ENCODE measurements at places on chromosomes 11 and 22.

GRCh38 chr11:87097582-87097981, 59.8 kb downstream of the TMEM135 start:
- DNase-seq = peak; percentile 44

DNA sequence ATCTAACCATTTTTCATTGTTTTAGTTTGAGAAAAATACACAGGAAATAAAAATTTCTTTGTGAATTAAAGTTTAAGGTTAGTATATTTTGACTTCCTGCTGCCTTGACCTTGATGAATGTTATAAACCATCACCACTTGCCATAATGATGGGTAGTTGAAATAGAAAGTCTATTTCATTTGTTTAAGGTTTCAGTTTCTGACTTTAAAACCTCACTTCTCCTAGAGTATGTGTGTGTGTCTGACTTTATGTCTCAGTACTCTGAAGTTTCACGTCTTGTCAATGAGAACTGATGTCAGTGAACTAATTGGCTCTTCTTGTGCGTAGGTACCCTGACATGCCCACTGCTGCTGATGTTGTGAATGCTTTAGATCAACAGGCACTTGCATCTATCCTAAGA, 188.2 kb downstream of the METTL15 start:
- DNase-seq = no peak

DNA sequence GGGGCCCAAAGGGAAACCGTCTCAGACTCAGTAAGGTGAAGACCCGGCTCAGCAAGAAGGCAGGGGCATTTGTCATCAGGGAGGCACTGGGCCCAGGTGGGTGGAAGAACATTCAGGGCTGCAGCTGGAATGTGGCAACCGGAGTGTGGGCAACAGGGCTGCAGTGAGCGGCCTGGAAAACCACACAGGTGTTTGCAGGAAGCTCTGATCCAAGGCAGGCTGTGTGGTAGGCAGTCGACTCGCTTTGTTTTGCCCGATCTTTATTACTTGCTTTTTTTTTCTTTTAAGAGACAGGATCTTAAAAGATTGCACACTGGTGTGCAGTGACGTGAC, 82.8 kb downstream of the DGCR2 start:
- no peak for DNase-seq

GRCh38 chr11:78338138-78338537, 79.5 kb downstream of the GAB2 start:
- no peak for DNase-seq

DNA sequence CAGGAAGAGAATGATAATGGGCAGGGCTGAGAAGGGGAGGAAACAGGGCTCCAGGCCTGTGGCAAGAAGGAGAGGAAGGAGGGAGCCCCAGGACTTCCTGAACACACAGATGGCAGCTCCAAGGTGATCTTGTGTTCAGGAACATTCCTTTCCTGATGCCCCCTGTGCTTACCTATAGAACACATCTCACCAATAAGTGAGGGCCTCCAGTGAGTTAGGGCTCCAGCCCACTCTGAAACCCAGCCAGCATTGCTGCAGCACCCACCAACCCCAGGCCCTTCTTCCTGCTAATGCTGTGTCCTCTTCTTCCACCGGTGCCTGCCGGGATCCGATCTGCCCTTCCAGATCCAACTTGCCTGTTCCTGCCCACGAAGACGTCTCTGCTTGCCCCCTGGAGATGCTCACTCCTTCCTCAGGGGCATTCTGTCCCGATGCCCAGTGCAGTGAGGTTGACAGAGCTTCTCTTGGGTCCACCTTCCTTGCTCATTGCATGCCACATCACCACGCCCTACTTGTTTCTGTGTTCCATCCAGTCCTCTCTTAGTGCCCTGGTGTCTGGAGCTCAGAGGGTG, 17.4 kb downstream of the ANKK1 start:
- no peak for DNase-seq

GRCh38 chr11:124301548-124301947, 12.2 kb downstream of the OR8D1 start:
- no peak for DNase-seq

DNA sequence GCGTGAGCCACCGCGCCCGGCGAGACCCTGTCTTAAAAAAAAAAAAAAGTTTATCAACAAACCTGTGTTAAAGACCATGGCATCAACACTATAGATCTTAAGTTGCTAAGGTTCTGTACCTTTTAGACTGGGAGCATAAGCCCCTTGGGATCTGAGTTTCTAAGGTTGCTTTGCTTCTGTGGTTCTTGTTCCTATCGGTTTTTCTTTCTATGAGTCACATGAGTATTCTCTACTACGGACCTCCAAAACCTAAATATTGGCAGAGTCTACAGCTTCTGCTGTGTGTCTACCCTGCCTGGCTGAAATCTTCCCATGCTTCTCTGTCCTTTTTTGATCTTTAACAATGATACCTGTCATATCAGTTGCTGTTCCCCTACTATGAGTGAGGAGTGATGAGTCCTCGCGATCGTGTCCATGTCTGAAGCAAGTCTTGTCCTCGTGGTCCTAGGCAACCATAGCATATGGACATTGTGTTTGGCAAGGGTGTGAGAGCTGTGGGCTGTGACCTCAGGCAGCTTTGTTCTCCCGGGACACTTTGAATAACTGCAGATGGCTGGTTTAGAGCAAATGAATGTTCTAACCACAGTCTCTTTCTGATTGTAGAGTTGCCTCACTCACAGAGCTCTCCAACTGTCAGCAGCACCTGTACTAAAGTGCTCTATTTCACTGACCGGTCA, 9.0 kb upstream of the DLAT start:
- DNase-seq = no peak

DNA sequence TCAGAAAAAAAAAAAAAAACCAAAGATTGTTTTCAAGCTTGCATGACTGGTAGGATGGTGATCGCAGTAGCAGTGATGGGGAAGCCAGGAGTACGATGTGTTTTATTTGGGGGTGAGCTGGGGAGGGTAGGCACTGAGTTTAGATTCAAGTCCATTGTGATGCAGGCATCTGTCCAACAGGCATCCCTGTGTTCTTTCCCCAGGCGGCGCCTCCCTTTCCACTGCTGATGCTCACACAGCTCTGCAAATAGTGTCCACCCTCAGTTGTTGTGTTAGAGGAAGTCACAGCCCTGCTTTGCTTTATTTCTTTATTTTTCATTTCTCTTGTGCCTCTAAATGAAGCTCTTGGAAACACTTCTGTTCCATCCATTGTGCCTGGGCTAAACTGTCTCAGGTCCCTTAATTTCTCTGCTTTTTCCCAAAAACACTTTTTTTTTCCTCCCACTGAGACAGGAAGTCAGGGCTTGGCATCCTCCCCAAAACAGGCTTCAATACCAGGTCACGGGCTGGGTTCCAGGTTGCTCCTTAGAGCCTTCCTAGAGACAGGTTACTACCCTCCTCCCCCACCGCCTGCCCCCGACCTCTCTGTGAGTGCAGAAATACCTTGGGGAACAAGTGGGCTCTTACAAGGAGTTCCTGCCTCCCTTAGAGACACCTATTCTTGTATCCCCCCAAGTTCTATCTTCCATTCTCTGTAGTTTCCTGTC, 38.6 kb upstream of the HSPA8 start:
- DNase-seq = peak; percentile 56

GRCh38 chr11:113286509-113287497, 27.6 kb upstream of the TTC12 start:
- DNase-seq = peak; percentile 48

- DNase-seq = no peak
These were observed 202.8 kb upstream of the GRIA4 start for GRCh38 chr11:105407101-105407500.

GRCh38 chr22:50274311-50274710, 4.1 kb upstream of the MAPK11 start:
- DNase-seq = no peak

- DNase-seq = no peak
These were observed 69.9 kb downstream of the HIRA start for GRCh38 chr22:19361501-19362103.

- no peak for DNase-seq
These were observed 2.4 kb upstream of the LGALS12 start for GRCh38 chr11:63503492-63503891.

DNA sequence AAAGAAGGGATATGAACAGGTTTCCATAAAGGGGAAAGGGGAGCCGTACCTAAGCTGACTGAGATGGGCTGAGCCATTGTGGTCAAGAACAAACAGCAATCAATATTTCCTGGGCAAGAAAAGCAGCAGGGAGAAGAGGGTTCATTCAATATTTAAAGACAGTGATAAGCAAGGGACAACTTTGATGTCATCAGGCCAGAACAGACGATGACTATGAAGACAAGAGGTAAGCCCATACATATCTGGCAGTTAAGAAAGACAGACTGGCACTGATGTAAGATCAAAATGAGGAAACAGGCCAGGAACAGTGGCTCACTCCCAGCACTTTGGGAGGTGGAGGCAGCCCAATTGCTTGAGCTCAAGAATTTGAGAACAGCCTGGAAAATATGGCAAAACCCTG, 2.4 kb downstream of the OR5A2 start:
- DNase-seq = no peak

DNA sequence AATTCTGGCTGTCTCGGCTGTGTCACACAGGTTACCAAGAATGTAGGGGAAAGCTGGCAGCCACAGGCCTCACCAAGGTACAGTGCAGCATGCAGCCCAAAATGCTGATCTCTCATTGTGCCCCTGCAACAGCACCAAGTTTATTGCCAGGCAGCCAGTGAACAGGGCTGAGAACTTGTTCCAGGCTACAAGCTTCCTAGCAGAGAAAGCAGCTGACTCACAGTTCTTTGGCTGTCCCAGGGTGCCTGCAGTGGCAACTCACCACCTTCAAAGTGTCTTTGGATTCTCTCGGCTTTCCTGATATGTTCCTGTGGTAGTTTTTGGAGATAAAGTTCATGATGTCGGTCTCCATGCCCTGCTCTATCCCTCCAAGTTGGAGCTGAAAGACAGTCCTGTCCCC, 719.1 kb upstream of the ANO3 start:
- no peak for DNase-seq

DNA sequence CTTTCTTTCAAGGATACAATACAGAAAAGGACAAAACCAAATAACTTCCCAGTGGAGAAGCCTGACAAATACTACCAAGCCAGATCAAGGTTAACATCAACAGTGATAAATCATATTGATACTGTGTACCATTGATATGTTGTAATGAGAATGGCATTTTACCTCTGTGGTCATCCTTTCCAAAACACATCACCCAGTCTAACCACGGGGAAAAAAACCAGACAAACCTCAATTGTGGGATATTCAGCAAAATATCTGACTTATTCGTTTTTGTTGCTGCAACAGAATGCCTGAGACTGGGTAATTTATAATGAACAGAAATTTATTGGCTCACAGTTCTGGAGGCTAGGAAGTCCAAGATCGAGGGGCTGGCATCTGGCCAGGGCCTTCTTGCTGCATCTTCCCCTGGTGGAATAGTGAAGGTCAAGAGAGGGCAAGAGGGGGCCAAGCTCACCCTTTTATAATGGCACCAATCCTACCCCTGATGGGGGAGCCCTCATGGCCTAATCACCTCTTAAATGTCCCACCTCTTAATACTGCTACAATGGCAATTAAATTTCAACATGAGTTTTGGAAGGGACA, 66.1 kb downstream of the FAM76B start:
- DNase-seq = no peak

DNA sequence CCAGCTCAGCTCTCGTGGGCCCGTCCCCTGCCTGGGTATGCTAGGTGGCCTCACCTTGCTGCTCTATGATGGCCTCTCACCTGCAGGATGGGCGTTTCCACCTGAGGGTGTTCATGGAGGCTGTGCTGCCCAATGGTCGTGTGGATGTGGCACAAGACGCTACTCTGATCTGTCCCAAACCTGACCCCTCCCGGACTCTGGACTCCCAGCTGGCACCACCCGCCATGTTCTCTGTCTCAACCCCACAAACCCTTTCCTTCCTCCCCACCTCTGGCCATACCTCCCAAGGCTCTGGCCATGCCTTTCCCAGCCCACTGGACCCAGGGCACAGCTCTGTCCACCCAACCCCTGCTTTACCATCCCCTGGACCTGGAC, 2.1 kb downstream of the ZP1 start:
- no peak for DNase-seq

DNA sequence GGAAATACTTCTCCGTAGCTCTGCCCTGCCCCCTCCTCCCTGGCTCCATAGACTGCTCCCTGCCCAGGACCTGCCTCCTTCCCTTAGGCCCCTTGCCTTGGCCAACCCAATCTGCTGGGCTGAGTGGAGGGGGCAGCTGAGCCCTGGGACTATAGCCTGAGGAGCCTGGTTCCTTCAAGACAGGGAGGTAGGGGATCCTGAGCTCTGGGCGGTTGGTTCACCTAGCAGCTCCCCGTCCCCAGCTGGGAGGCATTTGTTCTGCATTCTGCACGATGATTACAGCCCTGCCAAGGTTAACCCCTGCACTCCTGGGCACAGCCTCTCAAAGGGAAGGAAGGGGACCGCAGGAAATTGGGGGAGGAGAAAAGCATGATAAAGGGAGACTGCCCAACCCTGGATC, 3.6 kb upstream of the CDC42EP1 start:
- DNase-seq = no peak

DNA sequence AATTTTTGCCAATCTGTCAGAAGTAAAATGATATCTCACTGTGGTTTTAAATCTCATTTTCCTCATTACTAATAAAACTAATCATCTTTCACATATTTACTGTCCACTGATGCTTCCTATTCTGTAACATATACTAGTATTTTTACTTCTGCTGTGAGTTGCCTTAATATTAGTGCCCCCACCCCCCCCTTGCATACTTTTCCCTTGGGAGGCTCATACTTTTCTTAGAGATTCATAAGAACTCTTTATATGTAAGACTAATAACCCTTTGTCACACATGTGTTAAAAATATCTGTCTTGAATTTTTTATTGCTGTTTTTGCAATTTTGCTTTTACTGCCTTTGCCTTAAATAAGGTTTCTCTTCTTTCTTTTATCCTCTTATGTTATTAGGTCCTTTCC, 87.2 kb downstream of the PHF21A start:
- no peak for DNase-seq

GRCh38 chr11:67272327-67273259, 6.3 kb downstream of the GRK2 start:
- DNase-seq = no peak

DNA sequence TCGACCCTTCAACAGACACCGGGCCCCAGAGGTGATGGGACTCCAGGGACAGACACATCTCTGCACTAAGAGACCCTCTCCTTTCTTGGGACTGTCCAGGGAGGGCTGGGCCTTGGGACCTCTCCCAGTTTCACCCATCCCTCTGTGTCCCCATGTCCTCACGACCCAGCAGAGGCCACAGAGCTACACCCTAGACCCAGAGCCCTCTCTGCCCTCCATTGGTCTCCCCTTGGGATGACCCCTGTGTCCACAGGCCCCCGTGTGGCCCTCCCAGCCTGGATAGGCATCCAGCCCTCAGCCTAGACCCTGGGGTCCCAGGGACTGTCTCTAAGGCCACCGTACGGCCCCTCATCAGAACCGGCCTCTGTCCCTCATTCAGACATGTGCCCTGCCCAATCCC, 7.5 kb upstream of the DRICH1 start:
- DNase-seq = no peak

- no peak for DNase-seq
These were observed 299.6 kb upstream of the NCAM1 start for GRCh38 chr11:112661571-112661970.

All from right forelimb (tissue), 1 donor.